ENCODE measurements at places on chromosomes 7 and 10. TPM values are rescaled to one million over a fixed set of nuclear protein-coding genes. Genes with fewer than 3 reads are reported as not detected.

ELFN1 gene
- 0.05 TPM for polyA plus RNA-seq

WASL gene
- polyA plus RNA-seq = 8.5 TPM

KLF14 gene
- polyA plus RNA-seq = not detected

FZD1 gene
- 3.3 TPM for polyA plus RNA-seq

RINT1 gene
- polyA plus RNA-seq = 13.1 TPM

ZNF365 gene
- polyA plus RNA-seq = 4.5 TPM

CAV1 gene
- polyA plus RNA-seq = 968 TPM

SLC18A2 gene
- polyA plus RNA-seq = not detected

SRPK2 gene
- 15.4 TPM for polyA plus RNA-seq

LRRC17 gene
- polyA plus RNA-seq = 138 TPM

PKD2L1 gene
- not detected for polyA plus RNA-seq

All from SK-N-SH (cell line).